EL (cell line): ENCODE measurements at places on chromosomes 7 and 10.
A peak's percentile ranks its signal among the peaks of the same experiment; 100 is the strongest.

DNA sequence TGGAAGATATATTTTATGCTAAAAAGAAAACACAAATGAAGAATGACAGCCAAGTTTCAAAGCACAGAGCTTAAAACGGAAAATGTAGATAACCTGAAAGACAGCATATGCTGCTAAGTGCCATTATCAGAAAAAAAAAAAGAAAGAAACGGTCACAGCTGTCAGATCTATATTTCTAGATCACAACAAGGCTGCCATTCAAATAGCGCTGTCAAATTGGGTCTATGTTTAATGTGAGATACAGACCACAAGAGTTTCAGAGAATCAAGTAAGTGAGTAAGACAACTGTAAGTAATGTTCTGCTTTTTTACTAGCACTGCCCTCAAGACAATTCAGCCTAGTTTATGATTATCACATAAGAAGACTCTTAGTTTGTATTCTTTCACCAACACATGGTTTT, 66.1 kb upstream of the RNF148 start:
- DNase-seq, result no peak

DNA sequence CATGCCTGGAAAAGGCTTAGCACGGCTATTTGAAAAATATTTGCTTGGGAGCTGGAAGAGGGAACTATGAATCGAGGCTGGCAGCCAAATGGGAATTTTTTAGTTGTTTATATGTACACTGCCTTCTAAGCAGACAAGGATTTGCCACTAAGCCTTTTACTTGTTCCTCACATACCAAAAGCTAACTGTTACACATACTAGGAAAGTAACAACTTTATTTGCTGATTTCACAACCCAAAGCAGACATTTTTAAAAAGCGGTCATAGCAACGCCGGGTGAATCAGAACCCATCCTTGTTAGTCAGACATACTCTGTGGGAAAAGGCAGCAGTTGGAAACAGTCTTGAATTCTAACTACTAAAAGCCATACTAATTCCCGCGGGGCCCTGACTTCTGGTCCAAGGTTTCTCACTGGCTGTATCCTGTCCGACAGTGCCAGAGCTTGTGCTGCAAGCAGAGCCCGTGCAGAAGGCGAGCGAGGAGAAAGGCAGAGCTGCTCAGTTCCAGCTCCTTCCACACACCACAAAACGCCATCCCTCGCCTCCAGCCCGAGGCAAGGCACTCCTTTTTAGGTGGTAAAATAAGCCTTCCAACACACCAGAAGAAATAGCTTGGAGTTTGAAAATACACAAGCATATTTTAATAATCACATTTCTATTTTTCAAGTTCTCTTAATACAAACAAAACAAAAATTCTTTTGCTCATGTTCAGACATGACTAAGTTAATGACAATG, 89.2 kb downstream of the RNF216 start:
- DNase-seq, result peak; percentile 96

DNA sequence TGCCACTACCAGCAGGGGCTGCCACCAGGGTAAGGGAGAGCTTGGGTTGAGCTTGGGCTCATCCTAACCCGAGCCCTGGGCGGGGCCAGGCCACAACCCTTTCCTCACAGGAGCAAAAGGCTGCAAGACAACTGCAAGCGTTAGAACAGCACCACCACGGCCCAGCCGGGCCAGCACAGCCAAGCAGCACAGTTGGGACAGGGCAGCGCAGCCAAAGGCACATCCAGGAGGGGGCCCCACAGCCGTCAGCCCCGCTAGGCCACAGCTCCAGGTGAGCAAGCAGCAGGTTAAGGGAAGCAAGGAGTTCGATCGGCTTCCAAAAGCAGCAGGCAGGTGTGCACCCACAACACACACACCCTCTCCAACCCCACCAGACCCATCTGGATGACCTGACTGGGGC, 7.0 kb upstream of the NDST2 start:
- no peak for DNase-seq

GRCh38 chr7:134034652-134035051, 92.5 kb upstream of the LRGUK start:
- no peak for DNase-seq

- DNase-seq, result no peak
Observed at GRCh38 chr10:17380016-17380415, 74.4 kb downstream of the ST8SIA6 start.

DNA sequence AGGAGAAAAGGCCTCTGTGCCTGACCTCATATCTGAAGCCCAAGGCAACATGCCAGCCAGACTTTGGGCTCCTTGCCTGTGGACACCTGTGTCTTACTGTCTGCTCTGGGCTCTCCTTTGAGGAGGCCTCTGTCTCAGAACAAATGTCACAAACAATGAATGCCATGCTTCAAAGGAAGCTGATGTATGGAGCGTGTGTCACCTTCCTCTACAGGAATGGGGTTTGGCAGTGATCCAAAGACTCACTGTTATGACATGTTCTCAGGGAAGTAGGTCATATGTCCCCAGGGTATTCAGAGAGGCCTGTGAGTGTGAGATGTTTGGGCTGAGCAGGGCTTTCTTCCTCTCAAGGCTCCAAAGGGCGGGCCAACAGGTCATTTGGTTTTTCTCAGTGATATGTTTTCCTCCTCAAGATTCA, 38.4 kb downstream of the PTPRE start:
- DNase-seq, result peak; percentile 70

GRCh38 chr7:153065051-153065450, 305.5 kb downstream of the ACTR3B start:
- no peak for DNase-seq

DNA sequence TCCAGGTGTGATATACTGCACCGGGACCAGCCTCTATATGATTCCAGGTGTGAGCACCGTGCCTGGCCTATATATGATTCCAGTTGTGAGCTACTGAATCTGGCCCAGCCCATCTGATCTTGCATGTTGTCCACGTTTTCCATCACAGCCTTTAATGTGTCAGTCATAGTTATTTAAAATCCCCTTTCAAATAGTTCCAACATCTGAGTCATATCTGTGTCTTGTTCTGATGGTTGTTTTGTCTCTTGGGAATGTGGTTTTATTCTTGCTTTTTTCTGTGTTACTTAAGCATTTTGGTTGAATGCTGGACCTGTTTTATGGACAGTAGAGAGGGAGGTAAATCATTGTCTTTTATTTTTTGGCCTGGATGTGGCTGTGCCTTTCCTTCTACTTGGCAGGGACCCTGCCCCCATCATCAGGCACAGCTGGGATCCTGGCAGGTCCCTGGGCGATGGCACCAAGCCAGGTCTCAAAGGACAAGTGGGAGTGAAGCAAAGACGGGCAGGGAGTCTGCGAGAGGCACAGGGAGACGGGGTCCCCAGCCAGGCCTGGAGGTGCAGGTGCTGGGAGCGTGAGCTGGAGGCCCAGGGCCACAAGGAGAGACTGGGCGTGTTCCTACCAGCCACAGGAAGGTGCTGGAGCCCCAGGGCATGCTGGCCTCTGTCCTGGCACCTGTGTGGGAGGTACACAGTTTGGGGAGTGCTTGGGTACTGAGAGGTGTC, 94.7 kb downstream of the DYNC2I1 start:
- no peak for DNase-seq

- DNase-seq, result no peak
Observed at GRCh38 chr7:34240417-34240816, 335.1 kb downstream of the BMPER start.

- DNase-seq, result no peak
Observed at GRCh38 chr10:98380493-98381339, 34.3 kb downstream of the PYROXD2 start.

DNA sequence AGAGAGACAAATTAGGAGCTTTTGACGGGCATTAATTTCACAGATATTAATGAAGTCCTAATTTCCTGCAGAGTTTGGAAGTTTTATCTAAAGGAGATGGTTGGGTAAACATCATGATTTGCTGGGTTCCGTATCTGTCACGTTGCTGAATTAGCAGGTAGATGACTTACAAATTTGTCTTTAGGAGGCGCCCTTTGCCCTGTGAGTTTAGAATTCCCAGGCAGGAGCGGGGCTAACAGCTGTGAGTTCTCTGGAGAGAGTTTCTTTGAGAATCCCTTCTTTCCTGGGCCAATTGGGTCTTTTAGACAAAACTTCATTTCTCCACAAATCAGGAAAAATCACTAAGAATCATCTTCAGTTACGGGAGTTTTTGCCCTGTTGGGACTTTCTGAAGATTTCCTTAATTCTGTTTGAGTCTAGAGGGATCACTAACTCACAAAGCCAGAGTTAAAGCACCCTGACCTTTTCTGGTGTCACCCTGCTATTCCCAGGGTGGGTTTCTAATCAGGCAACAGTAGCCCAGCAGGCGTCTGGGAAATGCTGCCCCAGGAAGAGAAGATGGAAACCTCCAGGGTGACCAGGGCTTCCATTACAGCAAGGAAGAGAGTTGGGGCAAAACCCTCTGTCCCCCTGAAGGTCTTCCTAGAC, 63.7 kb downstream of the PRKCQ start:
- DNase-seq, result no peak

GRCh38 chr7:47882635-47883034, 65.6 kb downstream of the PKD1L1 start:
- no peak for DNase-seq

- no peak for DNase-seq
Observed at GRCh38 chr10:128098631-128099030, 27.6 kb downstream of the MKI67 start.

GRCh38 chr10:128110339-128110738, 15.9 kb downstream of the MKI67 start:
- no peak for DNase-seq

DNA sequence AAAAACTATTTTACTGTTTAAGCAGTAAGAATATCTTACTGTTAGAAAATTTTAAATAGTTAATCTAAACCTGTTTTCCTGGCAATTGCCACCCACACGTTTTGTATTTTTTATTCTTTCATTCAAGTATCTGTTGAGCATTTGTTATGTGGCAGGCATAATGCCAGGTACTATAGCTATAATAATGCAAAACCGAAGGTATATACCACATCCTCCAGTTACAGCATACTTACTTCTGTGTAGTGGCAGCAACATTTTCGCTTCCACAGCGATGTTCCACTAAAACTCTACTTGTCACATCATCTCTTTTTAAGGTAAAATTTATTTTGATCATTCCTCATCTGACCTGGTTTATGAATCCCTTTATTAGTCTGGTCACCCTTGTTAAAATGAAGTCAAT, 30.0 kb downstream of the WASL start:
- DNase-seq, result no peak
